ENCODE measurements at places on chromosomes 2 and 18. TPM values are rescaled to one million over a fixed set of nuclear protein-coding genes. Genes with fewer than 3 reads are reported as not detected.

- H3K4me1 ChIP-seq: no peaks in the 10 kb centered on the region
- no peak overlapping the region for H3K27ac ChIP-seq
- DNase-seq: no peak
These were observed 1.7 kb upstream of the MSGN1 start for GRCh38 chr2:17814601-17815000.

Gene CXCR1
- total RNA-seq: 5.3 TPM

Gene ASB1
- 26.6 TPM for total RNA-seq

Gene GULP1
- 30.6 TPM for total RNA-seq

DNA sequence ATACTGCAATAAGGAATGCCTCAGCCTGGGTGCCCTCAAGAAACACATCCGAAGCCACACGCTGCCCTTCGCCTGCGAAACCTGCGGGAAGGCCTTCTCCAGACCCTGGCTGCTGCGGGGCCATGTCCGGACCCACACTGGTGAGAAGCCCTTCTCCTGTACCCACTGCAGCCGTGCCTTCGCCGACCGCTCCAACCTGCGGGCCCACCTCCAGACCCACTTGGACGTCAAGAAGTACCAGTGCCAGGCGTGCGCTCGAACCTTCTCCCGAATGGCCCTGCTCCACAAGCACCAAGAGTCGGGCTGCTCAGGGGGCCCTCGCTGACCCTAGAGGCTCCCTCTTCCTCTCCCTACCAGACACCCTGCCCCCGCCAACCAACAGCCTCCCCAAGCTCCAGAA is 37.6 kb downstream of the UNC80 start:
- H3K4me1 ChIP-seq: no peaks in the 10 kb centered on the region
- no peak for DNase-seq
- no peaks in the 10 kb centered on the region for H3K27me3 ChIP-seq

GRCh38 chr2:196105951-196106350 is 37.3 kb upstream of the DNAH7 start:
- H3K27ac ChIP-seq: no peak overlapping the region
- no peaks in the 10 kb centered on the region for H3K36me3 ChIP-seq
- H3K4me3 ChIP-seq: no peak overlapping the region
- no peaks in the 10 kb centered on the region for H3K27me3 ChIP-seq
- no peaks in the 10 kb centered on the region for H3K4me1 ChIP-seq

GRCh38 chr2:48253301-48253700 is 276.7 kb upstream of the STON1 start:
- H3K27me3 ChIP-seq: no peaks in the 10 kb centered on the region
- no peaks in the 10 kb centered on the region for H3K36me3 ChIP-seq
- DNase-seq: no peak
- no peak overlapping the region for H3K27ac ChIP-seq
- H3K4me3 ChIP-seq: no peak overlapping the region
- peaks cover 30% of the 10 kb centered on the region for H3K4me1 ChIP-seq

DNA sequence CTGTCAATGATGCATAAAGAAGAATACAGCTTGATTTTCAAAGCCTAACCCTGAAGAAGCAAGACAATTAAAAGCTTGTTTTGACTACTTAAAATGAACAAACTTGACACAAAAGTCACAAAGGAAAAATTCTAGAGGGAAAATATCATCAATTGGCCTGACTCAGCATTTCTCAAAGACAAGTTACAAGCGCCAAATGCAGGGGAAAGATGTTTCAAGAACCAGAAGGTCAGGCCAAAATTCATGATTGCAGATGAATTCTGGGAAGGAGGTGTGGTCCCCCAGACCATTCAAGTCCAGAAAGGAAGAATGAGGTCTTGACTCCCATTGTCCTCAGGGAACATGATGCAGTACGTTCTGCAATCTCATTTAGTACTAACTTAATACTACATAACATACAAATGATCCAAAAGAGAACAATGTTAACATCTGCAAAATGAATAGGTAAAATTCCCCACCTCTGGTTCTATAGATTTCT is 64.5 kb downstream of the FAM210A start:
- H3K27me3 ChIP-seq: no peaks in the 10 kb centered on the region
- H3K27ac ChIP-seq: no peak overlapping the region
- DNase-seq: no peak
- H3K4me3 ChIP-seq: no peak overlapping the region
- H3K36me3 ChIP-seq: peaks cover 14% of the 10 kb centered on the region

Gene EMILIN1
- 84.6 TPM for total RNA-seq

- H3K27me3 ChIP-seq: no peaks in the 10 kb centered on the region
- H3K4me1 ChIP-seq: no peaks in the 10 kb centered on the region
- H3K27ac ChIP-seq: no peak overlapping the region
- H3K36me3 ChIP-seq: no peaks in the 10 kb centered on the region
- DNase-seq: no peak
- H3K4me3 ChIP-seq: no peak overlapping the region
These were observed 300.0 kb upstream of the REV1 start for GRCh38 chr2:99789849-99790248.

Data from upper lobe of right lung (tissue), 1 donor.